SJCRH30 (cell line): ENCODE measurements at places on chromosomes 11 and 22. TPM values are rescaled to one million over a fixed set of nuclear protein-coding genes. Genes with fewer than 3 reads are reported as not detected.

- peak; percentile 66 for DNase-seq
These were observed 6.0 kb upstream of the OR5B21 start for GRCh38 chr11:58513747-58514367.

GRCh38 chr11:110493346-110493745 is 63.6 kb downstream of the FDX1 start:
- no peak for DNase-seq

DNA sequence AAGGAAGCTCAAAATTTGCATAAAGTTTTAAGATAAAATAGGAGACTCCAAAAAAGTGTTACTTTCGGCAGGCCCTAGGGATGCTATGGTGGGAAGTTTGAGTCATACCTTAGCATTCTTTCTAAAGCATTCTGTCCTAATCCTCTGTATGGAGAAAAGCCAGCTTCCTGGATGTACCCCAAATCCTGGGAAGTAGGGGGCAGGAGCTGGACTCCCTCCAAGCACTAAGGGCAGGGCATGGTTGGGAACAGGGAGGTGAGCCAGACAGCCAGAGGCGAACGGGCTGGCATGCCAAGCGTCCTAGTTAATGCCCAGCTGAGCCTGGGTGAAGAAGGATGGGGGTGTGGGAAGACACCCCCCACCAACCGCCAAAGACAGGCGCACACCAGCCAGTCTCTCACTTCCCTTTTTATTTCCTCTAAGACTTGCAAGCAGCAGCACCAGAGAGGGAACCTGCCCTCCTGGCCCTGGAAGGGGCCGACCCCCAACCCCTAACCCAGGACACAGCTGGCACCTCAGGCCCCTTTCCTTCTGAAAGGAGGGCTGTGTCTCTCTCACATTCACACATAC is 23.9 kb downstream of the RTN4RL2 start:
- no peak for DNase-seq

GRCh38 chr22:21044931-21045584 is 688 bp upstream of the LRRC74B start:
- DNase-seq = peak; percentile 93

The SLC25A18 gene
- 0.43 and 0.67 TPM in 2 replicates for total RNA-seq
